ENCODE measurements at places on chromosomes 1 and 21.

DNA sequence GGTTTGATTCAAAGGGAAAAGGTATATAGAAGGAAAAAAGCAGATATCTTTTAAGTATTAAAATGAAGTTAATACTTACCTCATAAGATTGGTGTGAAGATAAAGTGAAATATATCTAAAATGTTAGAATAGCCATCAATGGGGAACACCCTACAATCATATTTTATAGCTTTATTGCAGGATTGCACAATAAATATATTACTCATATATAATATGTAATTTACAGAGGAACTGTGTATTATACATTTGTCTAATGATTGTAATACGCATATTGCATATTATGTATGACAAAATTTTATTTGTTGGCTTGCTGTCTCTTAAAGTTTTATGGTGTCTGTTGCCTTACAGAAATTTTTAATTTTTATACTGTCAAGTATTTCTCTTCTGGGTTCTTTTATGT is 47.8 kb downstream of the UCHL5 start:
- no peak for DNase-seq

- DNase-seq: no peak
These were observed 57.9 kb upstream of the CXADR start for GRCh38 chr21:17455028-17455353.

- DNase-seq: no peak
These were observed 5.1 kb downstream of the C1orf87 start for GRCh38 chr1:60068393-60069045.

DNA sequence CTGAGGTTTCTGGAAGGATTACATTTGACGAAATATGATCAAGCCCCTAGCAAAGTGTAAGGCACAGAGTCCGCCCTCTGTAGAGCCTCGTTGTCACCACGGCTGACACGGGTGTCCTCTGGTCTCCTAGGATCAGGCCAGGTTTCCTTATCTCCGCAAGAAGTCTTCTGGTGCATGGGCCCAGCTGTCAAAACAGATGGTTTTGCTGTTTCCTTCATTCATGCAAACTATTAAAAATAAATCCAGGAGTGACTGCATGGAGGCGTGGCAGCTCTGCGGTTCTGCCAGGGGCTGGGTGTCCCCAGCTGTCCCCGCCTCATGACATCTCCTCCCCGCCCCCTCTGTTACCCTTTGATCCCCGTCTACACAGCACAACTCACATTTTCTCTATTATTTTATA is 209.0 kb downstream of the DYRK1A start:
- no peak for DNase-seq

DNA sequence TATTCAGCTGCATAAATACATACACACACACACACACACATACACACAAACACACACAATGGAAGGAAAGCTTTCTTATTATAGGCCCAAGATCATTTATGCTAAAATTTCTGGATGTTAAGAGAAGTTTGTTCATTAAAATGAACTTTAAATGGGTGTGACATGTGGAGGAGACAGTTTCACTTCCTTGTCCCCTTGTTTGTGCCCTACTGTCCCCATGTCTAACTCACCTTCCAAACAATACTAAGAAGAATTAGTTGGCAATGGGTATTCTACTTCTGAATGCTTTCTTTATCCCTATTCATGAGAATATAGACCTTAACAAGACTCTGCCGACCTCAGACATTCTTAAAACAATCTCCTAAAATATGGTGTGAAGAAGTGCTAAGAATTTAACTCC is 63.5 kb upstream of the NRIP1 start:
- no peak for DNase-seq

Measured in NCI-H1417 (cell line).